ENCODE measurements at places on chromosomes 13 and 19.

DNA sequence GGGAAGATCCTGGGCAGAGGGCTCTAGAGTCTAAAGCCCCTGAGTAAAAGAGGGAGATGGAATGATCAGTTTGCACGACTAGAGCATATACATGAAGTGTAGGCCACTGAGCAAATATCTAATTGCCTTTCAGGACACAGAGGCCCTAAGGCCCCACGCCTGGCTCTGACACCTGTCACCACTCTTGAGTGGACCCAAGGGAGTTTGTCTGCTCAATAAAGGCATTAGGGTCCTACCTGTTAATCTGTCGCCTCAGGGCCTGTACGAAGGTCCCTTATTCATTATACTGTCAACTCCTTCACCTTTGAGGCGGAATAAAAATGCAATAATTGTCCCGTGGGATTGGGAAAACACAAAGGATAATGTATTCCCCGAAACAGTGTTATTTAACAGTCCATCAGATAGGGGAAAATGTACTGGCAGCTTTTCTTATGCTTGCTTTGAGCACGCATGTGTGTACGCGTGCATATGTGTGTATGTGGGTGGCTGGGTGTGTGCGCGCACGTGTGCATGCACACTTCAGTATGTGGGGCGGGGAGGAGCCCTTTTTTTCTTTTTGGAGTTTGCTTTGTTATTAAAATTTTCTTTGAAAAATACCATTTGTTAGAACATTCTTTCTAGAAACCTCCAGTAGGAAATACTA, 161.8 kb upstream of the SERP2 start:
- no peak for DNase-seq

GRCh38 chr19:58335630-58336029, 8.8 kb downstream of the ZSCAN22 start:
- DNase-seq: no peak

DNA sequence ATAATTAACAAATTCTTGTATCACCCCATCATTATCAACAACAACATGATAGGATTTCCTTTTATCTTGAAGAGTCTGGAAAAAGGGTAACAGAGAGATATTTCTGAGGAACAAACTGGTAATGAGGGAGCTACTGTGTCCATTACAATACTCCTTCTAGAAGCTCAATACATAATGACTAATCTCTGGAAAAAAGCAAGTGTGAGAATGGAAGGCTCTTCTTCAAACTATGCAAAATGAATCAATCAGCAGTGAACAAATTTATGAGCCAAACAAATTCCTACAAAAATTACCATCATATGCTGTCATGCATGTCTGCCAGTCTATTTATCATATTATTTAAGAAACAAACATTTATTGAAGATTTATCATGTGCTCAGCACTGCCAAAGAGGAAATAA, 30.0 kb upstream of the USPL1 start:
- no peak for DNase-seq

DNA sequence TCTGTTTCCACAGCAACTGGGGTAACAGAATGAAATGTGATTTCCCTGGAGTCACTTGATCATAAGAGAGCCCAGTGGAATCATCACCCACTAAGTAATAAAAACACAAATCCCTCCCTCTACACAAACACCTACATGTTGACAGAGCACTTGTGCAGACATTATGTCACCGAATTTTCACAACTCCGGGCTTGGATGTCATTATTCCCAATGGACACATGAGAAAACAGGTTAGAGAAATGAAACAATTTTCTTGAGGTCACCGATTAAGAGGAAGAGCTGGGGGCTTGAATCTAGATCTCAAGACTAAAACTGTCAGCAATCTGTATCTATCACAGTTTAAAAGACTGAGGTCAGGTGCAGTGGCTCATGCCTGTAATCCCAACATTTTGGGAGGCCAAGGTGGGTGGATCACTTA, 3.1 kb downstream of the XRCC1 start:
- no peak for DNase-seq

GRCh38 chr19:10104130-10104513, 1.6 kb upstream of the ANGPTL6 start:
- DNase-seq: no peak

- no peak for DNase-seq
Measured at GRCh38 chr19:7006135-7006704, 15.0 kb downstream of the MBD3L2B start.

All from activated CD4-positive, alpha-beta T cell treated with anti-CD3 and anti-CD28 coated beads, Interleukin-2, amount 50 U/mL, for 48 hours (primary cell).